ENCODE measurements at places on chromosomes 1 and 21.

GRCh38 chr1:228416217-228416933 lies at the start of gene TRIM17:
Gene TRIM17, minus strand, starts transcription at chr1:228416861. Its CDS starts 1,789 bp downstream, at chr1:228415072.
- DNase-seq = peak; percentile 64

GRCh38 chr21:36591326-36591970 lies 107.5 kb upstream of the SIM2 start:
- no peak for DNase-seq

DNA sequence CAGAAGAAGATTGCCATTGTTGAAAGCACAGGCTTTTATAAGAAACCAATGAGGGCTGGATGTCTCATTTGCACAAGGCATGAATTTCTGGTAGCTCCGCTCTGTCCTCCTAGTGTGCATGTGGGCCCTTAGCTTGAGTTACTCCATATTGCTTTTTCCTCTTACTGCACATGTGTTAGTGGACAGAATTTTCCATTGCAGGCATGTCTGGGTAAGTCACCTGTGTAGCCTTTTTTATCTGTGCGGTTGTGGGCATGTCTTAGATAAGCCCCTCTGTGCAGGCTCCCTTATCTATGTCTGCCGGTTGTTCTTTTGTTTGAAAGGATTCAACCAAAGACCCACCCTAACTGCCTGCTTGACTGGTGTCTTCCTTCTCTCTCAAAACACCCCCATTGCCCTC lies 7.2 kb upstream of the CLCA1 start:
- DNase-seq = no peak

DNA sequence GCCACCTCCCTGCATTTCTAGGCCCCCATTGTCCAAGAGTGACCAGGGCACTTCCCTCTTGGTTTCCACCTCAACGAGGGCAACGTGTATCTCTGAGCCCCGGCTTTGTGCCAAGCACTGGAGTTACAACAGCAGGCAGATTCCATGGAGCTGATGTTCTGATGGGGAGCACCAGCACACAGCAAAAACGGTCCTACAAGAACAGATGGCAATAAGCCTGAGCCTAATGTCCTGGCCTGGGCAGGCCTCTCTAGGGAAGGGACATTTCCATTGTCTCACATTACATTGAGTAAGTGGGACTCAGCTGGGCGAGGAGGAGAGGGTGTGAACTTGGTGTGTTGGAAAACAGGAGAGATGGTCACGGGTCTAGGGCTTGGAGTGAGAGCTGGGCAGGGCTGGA lies 27.2 kb upstream of the NPPB start:
- no peak for DNase-seq

DNA sequence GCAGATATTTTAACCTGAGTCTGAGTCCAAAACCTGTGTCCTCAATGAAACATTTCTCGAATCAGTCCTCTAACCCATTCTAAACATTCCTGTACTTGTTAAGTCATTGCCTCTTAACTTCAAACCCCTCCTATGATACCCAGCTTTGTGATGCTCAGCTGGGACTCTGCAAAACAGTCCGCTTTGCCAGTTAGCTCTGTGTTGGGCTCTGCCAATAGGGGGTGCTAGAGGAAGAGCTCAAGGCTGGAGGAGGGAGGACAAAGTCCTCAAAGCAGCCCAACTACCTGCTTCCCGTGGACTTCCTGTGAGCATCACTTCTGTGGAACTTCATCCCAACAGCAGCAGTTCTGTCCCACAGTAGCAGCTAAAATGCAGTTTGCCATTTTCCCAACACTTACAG lies 38.1 kb upstream of the SYT14 start:
- peak; percentile 38 for DNase-seq

DNA sequence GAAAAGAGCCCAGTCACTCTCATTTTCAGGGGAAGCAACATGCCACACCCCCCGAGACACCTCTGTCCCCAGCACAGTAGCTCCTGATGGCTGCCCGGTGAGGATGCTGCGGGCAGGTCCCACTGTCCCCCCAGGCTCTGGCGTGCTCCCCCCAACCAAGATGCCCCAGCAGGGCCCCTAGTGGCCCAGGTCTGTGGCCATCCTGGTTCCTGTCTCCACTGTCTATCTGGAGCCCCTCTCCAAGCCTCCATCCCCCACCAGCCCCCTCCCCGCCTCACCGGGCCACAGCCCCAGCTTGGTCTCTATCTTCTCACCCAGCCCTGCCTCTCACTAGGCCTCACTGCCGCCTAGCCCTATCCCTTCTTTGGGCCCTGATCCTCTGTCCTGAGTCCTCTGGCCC lies 61.8 kb downstream of the UBIAD1 start:
- no peak for DNase-seq

GRCh38 chr21:44867999-44868700 lies 5.3 kb downstream of the PTTG1IP start:
- no peak for DNase-seq

DNA sequence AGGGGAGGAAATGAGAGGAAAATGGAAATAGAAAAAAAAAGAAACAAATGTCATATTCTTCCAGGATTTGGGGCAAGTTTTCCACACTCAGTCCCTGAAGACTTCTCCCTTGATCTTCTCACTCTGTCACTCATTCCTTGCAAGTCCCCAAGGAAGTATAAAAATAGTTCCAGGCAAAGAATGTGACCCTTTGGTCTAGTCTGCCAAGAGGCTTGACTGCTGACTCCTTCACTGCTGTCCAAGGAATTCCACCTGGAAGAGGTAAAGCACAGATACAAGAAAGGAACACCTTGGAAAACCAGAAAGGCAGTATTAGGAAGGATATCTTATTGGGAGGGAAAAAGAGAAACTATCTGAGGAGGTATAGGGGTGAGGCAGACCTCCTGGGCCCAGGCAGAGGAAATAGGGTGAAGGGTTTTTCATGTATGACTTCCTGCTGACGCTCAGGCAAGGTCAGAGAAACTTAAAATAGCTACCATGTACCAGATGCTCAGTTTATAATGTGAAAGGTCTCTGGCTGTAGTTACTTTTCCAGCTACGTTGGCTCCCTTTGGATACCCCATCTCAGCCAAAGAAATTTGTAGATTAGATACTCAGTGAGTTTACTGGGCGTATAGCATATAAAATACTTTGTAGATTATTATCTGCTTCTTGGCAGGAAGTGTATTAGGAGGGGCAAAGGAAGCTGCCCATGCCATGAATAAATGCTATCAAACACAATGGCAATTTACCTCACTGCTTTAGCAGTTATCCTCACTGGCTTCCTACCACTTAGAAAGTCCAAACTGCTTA lies 2.0 kb upstream of the GJA5 start:
- no peak for DNase-seq

DNA sequence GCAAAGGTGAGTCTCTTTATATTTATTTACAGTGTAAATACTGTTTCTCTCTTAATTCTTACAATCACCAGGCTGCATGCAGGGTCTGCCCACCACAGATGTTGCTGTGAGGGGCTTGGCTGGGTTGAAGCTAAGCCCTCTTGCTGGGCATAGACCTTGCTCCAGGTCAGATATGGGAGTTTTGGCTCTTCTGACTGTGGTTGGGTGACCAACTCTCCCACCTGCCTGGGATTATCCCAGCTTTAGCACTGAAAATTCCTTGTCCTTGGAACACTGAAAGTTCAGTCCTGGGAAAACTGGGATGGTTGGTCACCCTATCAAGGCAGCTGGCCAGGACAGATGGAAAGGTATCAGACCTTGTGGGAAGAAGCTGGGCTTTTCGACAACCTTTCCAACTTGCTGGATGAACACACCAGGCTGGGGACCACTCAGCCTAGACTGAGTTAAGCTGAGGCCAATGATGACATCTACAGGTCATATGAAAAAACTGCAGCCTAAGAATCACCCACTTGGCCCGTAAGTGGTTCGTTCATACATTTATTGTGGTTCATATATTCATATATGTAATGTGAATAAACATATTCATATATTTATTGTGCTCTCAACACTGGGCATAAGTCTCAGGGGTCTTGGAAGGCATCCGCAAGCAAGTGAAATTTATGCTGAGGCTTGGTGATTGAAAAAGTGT lies 26.6 kb upstream of the HPDL start:
- peak; percentile 72 for DNase-seq

DNA sequence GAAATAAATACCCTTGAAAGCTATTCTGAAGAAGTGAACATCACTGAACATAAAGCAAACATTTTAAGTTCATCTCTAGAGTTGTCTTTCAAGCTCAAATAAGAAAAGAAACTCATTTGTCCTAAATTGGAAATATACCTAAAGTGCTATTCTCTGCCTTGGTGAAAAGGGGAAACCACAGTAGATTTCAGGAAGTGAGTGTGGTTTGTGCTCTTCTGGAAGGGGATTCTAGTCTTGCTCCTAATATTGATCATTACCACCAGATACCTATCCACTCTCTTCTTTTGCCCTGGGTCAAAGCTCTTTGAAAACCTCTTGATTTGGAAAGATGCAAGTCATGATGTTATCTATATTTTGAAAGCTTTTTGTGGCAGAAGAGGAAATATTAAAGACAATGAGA lies 798.1 kb downstream of the ADGRL2 start:
- no peak for DNase-seq

GRCh38 chr1:33886496-33886895 lies 22.6 kb downstream of the HMGB4 start:
- DNase-seq = no peak

- no peak for DNase-seq
These were observed 48.8 kb downstream of the DISP3 start for GRCh38 chr1:11527541-11528452.

DNA sequence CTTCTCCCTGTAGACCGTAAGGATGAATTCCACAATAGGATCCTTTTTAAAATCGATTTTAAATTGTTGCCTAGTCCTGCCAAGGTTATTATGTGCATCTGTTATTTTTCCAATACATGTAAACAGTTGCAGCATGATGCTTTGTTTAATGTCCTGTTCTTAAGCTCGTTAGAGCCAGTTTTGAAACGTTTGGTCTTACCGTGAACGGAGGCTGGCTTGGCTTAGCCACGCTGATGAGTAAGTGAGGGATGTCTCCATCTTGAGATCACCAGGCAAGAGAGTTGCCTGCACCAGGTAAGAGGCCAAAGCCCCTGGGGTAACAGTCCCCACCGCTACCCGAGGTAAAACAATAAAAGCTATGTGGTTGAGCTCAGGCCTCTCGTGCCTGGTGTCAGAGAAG lies 17.3 kb downstream of the CSTB start:
- DNase-seq = no peak

- no peak for DNase-seq
These were observed 479.4 kb upstream of the PKN2 start for GRCh38 chr1:88204612-88205167.

DNA sequence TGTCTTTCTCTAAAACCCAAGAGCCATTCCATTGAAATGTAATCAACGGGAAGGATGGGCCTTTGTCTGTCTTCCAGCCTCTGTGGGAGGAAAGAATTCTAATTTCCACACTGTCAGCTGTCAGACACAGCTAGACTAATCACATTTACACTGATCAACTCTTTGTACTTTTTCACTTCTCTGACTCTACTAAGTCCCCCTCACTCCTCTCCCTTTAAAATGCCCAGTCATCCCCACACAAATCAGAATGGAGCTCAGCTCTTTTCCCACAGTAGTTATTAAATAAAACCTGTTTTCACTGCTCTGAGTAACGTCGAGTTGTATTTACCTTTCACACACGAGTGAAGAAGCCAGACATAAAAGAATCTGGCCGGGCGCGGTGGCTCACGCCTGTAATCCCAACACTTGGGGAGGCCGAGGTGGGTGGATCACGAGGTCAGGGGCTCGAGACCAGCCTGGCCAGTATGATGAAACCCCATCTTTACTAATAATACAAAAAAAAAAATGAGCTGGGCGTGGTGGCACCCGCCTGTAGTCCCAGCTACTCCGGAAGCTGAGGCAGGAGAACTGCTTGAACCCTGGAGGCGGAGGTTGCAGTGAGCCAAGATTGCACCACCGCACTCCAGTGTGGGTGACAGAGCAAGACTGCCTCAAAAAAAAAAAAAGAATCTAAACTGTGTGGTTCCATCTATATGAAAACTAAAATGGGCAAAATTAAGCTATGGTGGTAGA lies 13.3 kb downstream of the ZBTB8OS start:
- DNase-seq = no peak

DNA sequence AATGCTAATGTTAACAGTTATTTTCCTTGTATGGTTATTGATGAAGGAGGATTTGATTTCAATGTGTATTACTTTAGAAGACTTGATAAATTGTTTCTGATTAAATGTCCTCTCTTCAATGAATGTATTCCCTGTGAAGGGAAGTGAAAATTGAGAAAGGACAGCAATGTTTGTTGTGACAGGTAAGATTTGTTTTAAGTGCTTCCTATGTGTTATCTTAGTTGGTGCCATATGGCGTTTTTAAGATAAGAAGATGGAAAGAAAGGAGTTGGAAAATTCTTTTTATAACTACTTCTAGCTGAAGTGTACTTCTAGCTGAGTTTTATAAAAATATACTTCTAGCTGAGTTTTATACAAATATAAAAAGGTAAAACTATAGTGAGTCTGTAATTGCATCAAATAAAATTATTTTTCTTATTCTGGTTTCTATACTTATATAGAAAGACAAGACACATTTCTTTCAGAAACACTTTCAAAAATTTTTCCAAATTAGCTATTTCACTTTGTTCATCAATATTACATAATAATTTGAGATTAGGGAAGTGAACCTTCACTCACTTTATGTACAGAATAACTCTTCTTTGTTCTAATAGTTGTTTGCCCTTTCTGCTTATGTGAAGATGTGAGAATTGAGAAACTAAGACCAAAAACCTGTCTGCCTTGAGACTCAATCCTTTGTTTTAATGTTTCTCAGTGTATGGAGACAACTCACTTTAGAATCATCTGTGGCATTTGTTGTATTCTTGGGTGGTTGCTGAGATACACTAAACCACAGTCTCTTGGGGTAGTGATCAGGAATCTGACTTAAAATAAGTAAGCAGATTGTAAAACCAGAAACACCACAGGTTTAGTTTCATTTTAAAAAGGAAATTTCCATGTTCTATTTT lies 382.9 kb upstream of the B3GALT2 start:
- DNase-seq = no peak

DNA sequence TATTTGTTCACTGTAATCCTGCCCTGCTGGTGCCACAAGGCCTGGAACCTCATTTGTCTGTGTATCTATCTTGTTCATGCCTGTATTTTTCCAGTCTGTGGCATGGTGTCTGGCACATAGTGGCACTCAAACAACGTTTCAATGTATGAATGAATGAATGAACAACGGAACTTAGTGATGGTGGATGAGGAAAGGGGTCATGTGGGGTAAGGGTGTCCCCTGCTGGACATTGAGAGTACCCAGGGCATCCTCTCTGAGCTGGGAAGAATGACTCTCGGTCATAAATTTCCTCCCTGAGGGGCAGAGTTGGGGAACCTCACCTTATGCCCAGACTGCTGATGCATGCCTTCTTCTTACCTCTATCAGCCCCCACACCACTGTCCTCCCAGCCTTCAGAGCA lies 18.9 kb upstream of the ZNF683 start:
- no peak for DNase-seq
